Stimulated activated CD4-positive, alpha-beta T cell treated with anti-CD3 and anti-CD28 coated beads, TNF-alpha, amount 100 ng/mL, for 48 hours (primary cell): ENCODE measurements at places on chromosomes 3 and 15.

DNA sequence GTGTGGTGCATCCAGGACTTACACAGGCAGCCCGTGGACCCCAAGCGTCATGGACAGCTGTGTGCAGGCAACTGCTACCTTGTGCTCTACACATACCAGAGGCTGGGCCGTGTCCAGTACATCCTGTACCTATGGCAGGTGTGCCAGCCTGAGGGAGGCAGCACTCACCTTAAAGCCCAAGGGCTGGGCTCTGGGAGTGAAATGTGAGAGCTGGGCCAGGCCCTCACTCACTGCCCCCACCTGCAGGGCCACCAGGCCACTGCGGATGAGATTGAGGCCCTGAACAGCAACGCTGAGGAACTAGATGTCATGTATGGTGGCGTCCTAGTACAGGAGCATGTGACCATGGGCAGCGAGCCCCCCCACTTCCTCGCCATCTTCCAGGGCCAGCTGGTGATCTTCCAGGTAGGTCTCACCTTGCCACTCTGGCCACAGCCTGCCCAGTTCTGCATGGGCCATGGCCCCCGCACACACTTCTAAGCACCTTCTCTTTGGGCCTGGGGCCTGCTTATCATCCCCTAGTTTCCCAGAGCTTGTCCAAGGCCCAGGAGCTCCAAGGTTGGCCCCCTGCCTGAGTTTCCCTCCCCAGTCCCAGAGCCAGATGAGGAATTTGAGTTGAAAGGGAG is 11.0 kb downstream of the VILL start:
- DNase-seq = no peak

DNA sequence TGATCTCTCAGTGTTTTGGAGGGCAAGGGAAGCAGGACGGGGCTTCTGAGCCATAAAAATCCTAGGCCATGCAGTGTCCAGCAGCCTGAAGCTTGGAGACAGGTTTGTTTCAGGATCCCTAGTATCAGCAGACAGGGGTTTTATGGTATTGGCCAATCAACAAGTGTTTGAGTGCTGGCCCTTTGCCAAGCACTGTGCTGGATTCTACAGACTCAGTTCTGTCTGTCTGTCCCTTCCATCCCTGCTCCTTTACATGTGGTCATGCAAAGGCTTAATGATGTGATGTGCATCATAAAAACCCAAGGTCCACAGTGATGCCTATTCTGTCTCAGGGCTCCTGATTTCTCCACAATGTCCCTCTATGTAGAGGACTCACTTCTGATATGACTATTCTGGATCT is 184.1 kb downstream of the LRTM1 start:
- DNase-seq = no peak

DNA sequence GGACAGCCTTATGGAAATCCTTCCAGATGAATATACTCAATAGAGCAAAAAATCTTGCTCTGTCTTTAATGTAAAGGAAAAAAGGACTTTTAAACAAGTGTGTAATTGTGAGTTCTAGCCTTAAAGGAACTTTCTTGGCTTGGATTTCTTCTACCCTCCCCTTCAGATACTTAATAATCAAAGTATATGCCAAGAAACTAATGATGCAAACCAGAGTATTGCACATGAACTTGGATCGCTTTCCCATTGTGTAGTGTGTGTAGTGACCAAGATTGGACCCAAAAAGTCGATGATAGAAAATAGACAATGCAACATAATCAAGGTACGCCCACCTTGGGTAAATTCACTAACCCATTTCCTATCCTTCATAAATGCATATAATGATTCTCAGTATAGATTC is 123.8 kb downstream of the TIGIT start:
- DNase-seq = no peak

- no peak for DNase-seq
Measured at GRCh38 chr15:97903971-97904572, 56.4 kb upstream of the ARRDC4 start.

DNA sequence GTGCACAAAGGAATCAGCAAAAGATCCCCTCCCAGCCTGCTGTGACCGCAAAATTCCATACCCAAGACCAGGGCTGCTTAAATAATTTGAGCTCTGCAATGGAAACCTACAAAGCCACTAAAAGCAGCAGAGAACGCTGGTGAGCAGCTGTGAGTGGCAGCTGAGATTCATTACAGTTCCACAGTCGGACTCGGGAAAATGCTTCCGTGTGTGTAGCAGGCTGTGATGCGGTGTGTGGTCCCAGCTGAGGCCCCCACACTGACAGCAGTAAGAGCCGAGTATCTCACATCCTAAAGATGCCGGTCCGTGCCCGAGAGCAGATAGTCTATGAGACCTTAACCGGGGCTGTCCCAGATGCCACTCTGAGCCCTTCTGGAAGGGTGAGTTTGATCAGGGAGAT is 37.4 kb downstream of the TM2D3 start:
- DNase-seq = no peak

- DNase-seq = no peak
Measured at GRCh38 chr3:75272691-75273090, 391.4 kb upstream of the FRG2C start.

GRCh38 chr3:62586356-62586755 is 213.0 kb upstream of the FEZF2 start:
- DNase-seq = no peak

- no peak for DNase-seq
Measured at GRCh38 chr15:59722476-59722875, 33.4 kb upstream of the BNIP2 start.

DNA sequence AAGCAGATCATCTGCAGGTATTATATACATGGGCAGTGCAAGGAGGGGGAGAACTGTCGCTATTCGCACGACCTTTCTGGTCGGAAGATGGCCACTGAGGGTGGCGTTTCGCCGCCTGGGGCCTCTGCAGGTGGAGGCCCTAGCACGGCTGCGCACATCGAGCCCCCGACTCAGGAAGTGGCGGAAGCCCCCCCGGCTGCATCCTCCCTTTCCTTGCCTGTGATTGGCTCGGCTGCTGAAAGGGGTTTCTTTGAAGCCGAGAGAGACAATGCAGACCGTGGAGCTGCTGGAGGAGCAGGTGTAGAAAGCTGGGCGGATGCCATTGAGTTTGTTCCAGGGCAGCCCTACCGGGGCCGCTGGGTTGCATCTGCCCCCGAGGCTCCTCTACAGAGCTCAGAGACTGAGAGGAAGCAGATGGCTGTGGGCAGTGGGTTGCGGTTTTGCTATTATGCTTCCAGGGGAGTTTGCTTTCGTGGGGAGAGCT is 639 bp downstream of the MKRN3 start:
- DNase-seq = no peak

DNA sequence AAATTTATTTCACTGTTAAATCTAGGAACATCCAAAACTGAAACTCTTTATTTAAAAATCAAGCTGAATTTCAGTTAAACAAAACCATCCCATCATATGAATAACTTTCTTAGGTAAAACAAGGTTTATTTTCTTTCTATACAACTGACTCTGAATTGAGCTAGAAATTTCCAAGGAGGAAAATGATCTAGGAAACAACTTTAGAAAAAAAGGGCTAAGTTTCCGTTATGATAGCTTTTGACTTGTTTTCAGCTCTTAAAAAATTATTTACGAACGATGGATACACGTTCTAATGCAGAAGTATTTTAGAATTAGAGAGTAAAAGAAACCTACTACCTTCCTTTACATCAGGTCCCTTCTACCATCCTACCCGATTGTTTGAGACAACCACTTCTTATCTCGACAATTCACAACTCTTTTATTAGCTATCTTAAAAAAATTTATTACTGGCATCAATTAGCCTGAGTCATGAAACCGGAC is 1.8 kb upstream of the IGF1R start:
- DNase-seq = no peak
